ENCODE measurements at places on chromosomes 12 and 14.

- no peak for DNase-seq
These were observed 27.1 kb upstream of the TMTC2 start for GRCh38 chr12:82659343-82660207.

- DNase-seq: no peak
These were observed 32.1 kb downstream of the PRMT8 start for GRCh38 chr12:3523058-3523457.

- DNase-seq: no peak
These were observed 18.1 kb downstream of the PRICKLE1 start for GRCh38 chr12:42571327-42572009.

GRCh38 chr12:113735131-113735530, 231.0 kb downstream of the RBM19 start:
- DNase-seq: no peak

DNA sequence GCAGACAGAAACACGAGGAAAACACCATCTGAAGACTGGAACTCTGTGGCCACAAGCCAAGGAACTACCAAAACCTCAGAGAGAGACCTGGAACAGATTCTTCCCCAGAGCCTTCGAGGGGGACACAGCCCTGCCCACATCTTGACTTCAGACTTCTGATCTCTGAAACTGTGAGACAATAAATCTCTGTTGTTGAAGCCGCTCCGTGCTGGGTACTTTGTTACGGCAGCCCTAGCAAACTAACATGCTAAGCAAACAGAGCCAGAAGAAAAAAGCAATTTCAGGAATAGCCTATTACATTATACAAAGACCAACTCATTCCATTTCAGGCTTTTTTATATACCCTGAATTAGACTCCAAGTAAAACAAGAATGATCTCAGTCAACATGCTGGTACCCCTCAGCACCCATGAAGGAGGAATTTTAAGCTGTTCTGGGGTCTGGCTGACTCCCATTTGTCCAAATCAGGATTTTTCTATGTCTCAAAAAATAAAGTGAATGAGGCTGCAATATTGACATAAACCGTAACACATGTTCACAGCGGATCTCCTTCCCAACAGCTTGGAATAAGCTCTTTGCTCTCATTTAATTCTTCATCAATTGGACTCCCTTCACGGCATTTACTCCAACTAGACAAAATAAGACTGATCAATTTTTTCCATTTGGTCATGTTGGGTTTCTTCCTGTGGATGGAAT, 190.1 kb downstream of the FOXN3 start:
- DNase-seq: no peak

GRCh38 chr12:88092771-88093170, 49.1 kb downstream of the CEP290 start:
- DNase-seq: no peak

GRCh38 chr12:63351370-63351769, 200.4 kb upstream of the AVPR1A start:
- DNase-seq: no peak

DNA sequence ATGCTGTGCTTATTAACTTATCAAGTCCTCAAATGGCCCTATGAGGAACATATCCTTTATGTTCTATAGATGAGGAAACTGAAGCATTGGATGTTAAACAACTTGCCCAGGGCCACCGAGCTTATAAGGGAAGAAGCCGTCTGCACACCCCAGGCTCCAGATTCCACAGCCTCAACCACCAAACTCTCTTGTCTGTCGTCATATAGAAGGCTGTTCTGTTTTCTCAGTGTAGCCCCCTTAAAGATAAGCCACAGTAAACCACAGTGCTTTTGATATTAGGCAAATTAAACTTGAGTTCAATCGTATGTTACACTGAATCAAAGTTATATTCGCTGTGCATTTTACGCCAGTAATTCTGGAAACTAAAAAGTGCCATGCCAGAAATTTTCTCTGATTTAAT, 116.7 kb downstream of the PRKCH start:
- no peak for DNase-seq

DNA sequence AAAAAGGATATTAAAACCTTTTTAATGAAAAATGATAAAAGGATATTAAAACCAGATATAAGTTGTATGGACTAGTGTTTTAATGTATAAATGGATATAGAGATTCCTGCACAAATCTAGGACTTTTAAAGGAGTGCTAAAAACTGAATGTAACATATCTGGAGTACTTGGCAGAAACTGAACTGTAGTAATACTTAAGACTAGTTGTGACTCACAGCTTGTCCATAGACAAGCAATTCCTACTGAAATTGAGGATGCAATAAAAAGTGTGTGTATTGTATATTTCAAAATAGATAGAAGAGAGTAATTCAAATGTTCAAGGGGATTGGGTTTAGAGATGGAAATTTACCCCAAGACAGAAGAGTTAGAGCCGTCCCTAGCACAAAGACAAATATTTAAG, 59.6 kb downstream of the FBXO33 start:
- no peak for DNase-seq

GRCh38 chr14:85088192-85088591, 441.8 kb upstream of the FLRT2 start:
- no peak for DNase-seq

- DNase-seq: no peak
These were observed 205.0 kb downstream of the SUDS3 start for GRCh38 chr12:118581371-118581770.

GRCh38 chr12:75130811-75131210, 78.8 kb downstream of the KCNC2 start:
- DNase-seq: no peak

- no peak for DNase-seq
These were observed 728.0 kb downstream of the FSCB start for GRCh38 chr14:43778937-43779639.

GRCh38 chr14:100307766-100308426, 1.7 kb upstream of the SLC25A29 start:
- DNase-seq: no peak

DNA sequence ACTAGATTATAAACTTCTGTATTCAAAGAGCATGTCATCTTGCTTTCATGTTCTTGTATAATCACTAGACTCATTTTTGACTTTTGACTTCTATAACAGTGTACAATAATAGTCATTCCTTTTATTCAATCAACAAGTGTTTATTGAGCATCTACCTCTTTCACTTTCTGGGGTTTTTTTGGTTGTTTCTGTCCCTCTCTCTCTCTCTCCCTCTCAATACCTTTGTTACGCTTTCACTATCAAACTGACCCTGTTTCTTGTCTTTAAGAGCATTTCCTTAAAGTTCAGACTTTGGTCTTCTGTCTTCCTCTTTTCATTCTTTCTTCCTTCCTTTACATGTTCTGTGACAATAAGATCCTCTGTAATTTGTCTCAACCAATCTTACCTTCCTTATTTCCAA, 49.5 kb downstream of the GPR137C start:
- DNase-seq: no peak

DNA sequence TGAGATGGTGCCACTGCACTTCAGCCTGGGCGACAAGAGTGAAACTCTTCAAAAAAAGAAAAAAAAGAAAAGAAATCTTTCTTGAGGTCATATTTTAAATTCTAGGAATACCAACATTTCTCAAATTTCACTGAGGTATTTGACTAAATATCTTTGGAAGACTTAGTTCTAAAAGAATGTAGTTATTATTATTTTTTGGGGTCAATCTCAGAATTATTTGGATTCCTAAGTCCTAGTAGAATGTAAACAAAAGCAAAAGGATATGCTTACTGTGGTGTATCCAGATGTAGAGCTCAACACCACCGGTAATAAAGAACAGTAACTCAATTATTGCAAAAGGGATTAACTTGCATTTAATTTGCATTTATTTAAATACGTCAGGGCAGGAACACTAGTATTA, 25.0 kb downstream of the PRICKLE1 start:
- DNase-seq: no peak

- no peak for DNase-seq
These were observed 1.3 kb downstream of the KRT78 start for GRCh38 chr12:52847335-52848102.

DNA sequence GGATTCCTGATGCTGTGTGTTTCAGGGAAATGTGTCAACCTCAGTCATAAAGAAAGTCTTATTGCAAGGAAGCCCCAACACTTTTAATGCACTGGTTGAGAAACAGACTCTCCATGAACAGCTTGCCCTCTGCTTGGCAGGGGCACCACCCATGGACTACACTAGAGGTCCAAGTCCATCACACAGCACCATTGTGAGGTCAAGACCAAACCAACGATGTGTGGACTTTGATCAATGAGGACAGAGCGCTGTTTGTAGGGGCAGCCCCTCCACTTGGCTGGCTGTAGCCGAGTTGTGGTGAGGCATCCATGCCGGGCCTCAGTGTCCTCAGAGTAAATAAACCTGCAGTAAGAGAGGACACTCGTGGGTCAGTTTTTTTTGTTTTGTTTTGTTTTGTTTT, 29.8 kb downstream of the ZFYVE21 start:
- no peak for DNase-seq

- no peak for DNase-seq
These were observed 15.7 kb upstream of the PHETA1 start for GRCh38 chr12:111384596-111384995.

GRCh38 chr14:68964300-68965093, 14.6 kb downstream of the ACTN1 start:
- no peak for DNase-seq

DNA sequence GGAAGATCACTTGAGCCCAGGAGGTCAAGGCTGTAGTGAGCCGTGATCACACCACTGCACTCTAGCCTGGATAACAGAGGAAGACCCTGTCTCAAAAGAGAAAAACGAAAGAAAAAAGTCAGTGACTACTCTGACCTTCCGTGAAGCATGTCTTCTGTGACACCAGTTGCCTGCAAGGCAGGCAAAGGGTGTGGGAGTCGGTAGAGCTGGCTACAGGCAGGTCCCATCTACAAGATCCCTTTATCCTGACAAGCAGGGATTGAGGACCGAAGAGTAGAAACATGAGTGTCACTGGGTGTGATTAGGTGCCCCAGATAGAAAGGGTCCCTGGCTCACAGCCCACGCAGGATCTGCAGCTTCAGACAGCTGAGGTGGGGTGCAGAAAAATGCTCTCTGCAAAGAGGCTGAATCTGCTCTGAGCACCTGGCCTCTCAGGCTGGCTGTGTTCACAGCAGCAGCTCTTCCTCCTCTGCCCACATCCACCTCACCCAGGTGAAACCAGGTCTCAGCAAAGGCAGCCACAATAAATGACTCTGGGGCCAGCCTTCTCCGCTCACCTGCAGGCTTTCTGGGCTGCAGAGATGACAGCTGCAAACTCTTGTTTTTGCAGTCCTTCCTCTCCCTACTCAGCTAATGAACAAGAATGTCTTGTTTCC, 28.6 kb upstream of the HSP90B1 start:
- DNase-seq: no peak

DNA sequence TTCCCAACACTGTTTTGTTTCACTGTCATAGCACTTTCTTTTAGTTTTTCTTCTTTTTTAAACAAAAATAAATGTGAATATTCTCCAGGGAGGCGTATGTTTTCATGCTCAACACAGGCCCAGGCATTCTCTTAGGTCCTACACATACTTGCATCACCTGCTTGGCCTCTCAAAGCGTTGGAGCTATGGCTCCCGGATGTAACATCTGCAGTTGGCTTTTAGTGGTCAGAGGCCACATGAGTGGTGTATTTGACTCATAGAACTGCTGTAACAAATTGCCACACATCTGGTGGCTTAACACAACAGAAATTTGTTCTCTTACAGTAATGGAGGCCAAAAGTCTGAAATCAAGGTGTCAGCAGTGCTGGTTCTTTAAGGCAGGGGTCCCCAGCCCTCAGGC, 44.6 kb upstream of the VRK1 start:
- no peak for DNase-seq

- no peak for DNase-seq
These were observed 81.6 kb upstream of the DCN start for GRCh38 chr12:91264178-91264577.

DNA sequence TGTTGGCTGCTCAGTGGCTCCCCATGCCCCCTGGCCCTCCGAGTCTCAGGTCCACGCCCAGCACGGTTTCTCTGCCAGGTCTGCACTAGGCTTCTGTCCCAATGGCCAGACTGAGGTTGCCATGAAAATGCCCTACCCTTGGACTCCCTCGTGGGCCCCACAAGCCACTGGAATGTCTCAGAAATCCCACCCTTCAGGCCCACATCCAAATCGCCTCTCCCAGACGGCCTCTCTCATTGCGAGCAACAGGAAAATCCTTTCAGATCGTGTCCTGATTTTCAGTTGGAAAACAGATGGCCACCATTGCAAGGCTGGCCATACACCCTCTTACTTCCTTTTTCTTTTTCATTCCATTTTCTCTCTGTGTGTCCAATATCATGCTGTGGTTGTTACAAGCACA, 77.3 kb downstream of the IRF2BPL start:
- DNase-seq: no peak

DNA sequence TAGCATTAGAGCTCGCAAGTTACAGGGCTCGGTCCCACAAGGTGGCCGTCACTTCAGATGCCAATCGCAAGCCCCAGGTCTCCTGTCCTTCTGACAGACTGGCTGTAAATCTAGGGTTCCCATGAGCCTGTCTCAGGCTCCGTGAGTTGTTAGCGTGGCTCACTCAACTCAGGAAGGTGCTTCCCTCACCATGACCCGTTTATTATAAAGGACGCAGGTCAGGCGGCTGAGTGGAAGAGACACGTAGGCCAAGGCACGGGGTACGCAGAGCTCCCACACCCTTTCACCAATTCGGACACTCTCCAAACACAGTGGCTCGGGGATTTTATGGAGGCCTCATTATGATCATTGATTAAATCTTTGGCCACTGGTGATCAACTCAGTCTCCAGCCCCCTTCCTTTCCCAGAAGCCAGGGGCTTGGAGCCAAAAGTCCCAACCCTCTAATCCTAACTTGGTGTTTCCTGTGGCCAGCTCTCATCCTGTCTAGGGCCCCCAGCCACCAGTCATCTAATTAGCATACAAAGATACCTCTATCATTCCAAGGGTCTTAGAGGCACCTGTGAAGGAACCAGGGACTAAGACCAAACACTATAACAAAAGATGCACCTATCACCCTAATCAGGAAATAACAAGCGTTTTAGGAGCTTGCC, 25.8 kb upstream of the LRTM2 start:
- DNase-seq: no peak

GRCh38 chr12:131620520-131620919, 90.4 kb upstream of the SFSWAP start:
- no peak for DNase-seq

GRCh38 chr12:114166362-114166761, 200.2 kb upstream of the RBM19 start:
- no peak for DNase-seq

DNA sequence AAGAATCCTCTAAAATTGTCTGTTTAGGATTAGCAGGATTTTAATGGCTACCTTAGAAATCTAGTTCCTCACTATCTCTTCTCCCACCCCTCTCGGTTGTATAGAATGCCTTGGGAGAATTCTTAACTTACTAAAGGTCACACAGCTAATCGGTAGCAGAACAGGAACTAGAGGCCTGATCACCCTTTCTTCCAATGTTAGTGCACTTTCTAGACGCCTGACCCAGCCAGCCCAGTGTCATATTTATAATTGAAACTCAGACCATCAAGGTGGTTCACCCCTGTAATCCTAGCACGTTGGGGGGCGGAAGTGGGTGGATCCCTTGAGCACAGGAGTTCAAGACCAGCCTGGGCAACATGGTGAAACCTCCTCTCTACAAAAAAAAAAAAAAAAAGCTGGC, 1.7 kb downstream of the TIGAR start:
- DNase-seq: no peak
